ENCODE measurements at places on chromosomes 12 and 14.

DNA sequence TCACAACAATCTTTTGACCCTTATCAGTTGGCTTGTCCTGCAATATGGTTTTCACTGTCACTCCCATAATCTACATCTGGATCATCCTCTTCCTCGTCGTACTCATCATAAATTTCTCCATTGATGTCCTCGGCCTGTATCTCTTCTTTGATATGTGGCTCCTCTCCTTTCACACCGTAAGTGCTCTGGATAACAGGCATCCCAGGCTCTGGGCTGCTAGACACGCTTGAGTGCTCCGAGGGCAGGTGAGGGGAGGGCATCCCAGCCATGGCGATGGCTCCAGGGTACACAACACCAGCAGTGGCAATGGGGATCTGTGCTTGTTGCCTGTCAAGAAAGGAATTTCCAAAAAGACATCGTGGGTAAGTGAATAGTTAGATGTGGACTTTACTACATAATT is 415.3 kb downstream of the SOX5 start:
- H3K36me3 ChIP-seq: no peaks in the 10 kb centered on the region
- H3K27ac ChIP-seq: no peak overlapping the region

DNA sequence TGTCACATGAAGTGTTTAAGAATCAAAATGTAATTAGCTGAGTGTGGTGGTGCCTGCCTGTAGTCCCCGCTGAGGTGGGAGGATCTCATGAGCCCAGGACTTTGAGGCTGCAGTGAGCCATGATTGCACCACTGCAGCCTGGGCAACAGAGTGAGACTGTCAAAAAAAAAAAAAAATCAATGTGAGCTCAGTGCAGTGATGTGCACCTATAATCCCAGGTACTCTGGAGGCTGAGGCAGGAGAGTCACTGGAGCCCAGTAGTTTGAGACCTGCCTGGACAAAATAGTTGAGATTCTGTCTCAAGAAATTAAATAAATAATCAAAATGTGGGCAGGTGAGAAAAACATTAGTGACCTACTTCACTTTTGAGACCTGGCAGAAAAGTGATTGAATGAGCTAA is 140.0 kb downstream of the MON2 start:
- DNase-seq: no peak
- H3K4me1 ChIP-seq: peaks cover 26% of the 10 kb centered on the region
- H3K4me3 ChIP-seq: no peak overlapping the region
- no peaks in the 10 kb centered on the region for H3K27me3 ChIP-seq
- peaks cover 25% of the 10 kb centered on the region for H3K36me3 ChIP-seq

- peak; percentile 79 for DNase-seq
- peaks cover 22% of the 10 kb centered on the region for H3K36me3 ChIP-seq
- peak overlapping the region; percentile 95 for H3K4me3 ChIP-seq
Observed at GRCh38 chr14:69151458-69152180, 1.3 kb downstream of the DCAF5 start.

GRCh38 chr12:2547273-2548044 is 247.3 kb upstream of the FKBP4 start:
- no peaks in the 10 kb centered on the region for H3K27me3 ChIP-seq
- DNase-seq: no peak
- peaks cover 20% of the 10 kb centered on the region for H3K4me1 ChIP-seq
- no peaks in the 10 kb centered on the region for H3K36me3 ChIP-seq
- H3K27ac ChIP-seq: no peak overlapping the region
- H3K4me3 ChIP-seq: no peak overlapping the region

GRCh38 chr12:59453475-59453874 is 142.4 kb upstream of the SLC16A7 start:
- H3K36me3 ChIP-seq: no peaks in the 10 kb centered on the region
- H3K27me3 ChIP-seq: no peaks in the 10 kb centered on the region
- no peaks in the 10 kb centered on the region for H3K4me1 ChIP-seq
- no peak overlapping the region for H3K4me3 ChIP-seq
- no peak for DNase-seq

DNA sequence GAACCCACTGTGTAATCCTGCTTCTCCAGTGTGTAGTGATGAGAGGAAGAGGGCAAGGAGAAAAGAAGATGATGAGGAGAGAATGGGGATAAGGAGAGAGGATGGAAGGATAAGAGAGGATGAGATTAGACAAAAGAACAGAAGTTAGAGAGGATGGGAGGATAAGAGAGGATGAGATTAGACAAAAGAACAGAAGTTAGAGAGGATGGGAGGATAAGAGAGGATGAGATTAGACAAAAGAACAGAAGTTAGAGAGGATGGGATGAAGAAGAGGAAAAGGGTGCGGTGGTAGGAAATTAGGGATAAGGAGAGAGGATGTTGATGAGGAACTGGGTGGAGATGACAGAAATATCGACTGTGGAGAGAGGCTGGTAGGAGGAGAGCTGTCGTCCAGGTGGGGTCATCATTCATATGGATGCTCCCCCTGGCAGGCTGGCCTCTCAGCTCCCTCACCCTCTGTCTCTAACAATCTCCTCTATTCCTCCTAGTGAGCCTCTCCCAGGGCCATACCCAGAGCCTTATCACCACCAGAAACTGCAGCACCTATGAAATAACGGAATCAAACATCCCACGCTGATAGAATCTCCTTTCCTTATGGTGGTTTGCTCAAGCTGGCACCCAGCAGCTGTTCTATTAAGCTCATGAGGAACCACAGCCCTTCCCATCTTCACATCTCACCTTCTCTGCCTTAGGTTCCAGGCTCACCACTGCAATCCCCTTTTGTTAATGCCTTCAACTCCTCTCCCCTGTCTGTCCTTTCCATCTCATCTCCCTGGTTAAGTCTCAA is 6.0 kb upstream of the CIROP start:
- H3K4me3 ChIP-seq: no peak overlapping the region
- no peaks in the 10 kb centered on the region for H3K4me1 ChIP-seq
- H3K27ac ChIP-seq: no peak overlapping the region
- DNase-seq: no peak
- no peaks in the 10 kb centered on the region for H3K36me3 ChIP-seq

DNA sequence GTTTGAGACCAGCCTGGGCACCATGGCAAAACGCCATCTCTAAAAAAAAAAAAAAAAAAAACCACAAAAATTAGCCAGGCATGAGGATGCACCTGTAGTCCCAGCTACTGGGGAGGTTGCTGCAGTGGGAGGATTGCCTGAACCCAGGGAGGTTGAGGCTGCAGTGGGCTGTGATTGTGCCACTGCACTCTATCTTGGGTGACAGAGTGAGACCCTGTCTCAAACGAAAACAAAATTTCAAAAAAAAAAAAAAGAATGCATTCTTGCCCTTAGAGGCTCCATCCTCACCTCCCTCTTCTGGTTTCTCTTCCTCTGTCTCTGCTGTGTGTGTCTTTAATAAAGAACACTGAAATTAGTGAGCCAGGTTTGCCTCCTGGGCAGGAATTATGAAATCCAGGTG is 107.8 kb downstream of the VCPKMT start:
- H3K27ac ChIP-seq: no peak overlapping the region
- H3K4me3 ChIP-seq: no peak overlapping the region
- peaks cover 6% of the 10 kb centered on the region for H3K36me3 ChIP-seq
- DNase-seq: no peak
- H3K27me3 ChIP-seq: no peaks in the 10 kb centered on the region
- peaks cover 33% of the 10 kb centered on the region for H3K4me1 ChIP-seq

GRCh38 chr14:94097091-94097490 is 13.4 kb upstream of the IFI27 start:
- DNase-seq: no peak
- no peak overlapping the region for H3K27ac ChIP-seq
- H3K4me1 ChIP-seq: no peaks in the 10 kb centered on the region

- H3K4me3 ChIP-seq: no peak overlapping the region
- H3K27ac ChIP-seq: no peak overlapping the region
- H3K36me3 ChIP-seq: peaks cover 7% of the 10 kb centered on the region
- H3K4me1 ChIP-seq: no peaks in the 10 kb centered on the region
- DNase-seq: no peak
Observed at GRCh38 chr14:71261206-71261605, 353.9 kb downstream of the PCNX1 start.

DNA sequence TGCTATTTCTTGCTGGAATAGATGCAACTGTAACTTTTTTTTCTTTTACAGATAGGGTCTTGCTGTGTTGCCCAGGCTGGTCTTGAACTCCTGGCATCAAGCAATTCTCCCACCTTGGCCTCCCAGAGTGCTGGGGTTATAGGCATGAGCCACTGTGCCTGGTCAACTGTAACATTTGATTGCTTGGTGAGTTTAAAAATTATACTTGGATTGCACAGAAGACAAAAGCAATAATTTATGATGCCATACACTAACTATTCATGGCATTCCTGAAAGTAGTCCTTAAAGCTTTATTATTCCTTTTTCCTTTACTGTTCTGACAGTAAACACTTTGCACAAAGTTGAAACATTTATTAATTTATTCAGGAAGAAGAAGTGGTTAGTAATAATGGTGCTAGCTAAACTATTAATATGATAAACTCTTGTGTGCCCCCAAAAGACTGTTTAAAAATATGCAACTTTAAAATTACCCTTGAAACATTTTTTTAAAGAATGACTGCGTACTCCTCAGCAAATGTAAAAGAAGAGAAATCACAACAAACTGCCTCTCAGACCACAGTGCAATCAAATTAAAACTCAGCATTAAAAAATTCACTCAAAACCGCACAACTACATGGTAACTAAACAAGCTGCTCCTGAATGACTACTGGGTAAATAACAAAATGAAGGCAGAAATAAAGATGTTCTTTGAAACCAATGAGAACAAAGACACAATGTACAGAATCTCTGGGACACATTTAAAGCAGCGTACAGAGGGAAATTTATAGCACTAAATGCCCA is 8.3 kb downstream of the PTPRB start:
- DNase-seq: no peak
- H3K4me3 ChIP-seq: no peak overlapping the region
- peaks cover 4% of the 10 kb centered on the region for H3K4me1 ChIP-seq
- no peak overlapping the region for H3K27ac ChIP-seq
- no peaks in the 10 kb centered on the region for H3K27me3 ChIP-seq
- no peaks in the 10 kb centered on the region for H3K36me3 ChIP-seq

DNA sequence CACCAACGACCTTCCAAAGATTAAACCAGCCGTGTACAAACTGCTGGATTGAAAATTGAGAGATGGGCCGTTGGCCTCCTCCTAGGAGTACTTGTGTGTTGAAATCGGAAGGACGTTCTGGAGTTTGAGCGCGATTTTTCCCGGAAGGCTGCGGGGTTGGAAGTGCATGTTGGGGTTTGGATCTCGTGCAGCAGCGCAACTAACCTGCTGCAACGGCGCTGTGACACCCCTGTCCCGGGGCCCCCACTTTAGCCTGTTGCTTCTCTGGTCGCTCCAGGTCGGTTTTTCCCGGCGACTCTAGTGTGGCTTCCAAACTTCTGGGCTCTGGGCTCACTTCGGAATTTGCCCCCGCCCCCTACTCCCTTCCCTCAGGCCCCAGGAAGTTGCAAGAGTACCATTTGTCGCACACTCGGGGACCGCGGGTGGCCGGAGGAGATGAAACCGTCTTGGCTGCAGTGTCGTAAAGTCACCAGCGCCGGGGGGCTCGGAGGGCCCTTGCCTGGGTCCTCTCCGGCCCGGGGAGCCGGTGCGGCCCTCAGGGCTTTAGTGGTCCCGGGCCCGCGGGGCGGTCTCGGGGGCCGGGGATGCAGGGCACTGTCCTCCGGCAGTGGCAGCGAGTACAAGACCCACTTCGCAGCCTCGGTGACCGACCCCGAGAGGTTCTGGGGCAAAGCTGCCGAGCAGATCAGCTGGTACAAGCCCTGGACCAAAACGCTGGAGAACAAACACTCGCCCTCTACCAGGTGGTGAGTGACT is at the start of gene ACSS3:
Gene ACSS3, plus strand, starts transcription at position 394 of the 756 bp plus-strand sequence. Its CDS starts 42 bp downstream, at position 436.
- H3K36me3 ChIP-seq: no peaks in the 10 kb centered on the region
- H3K4me1 ChIP-seq: no peaks in the 10 kb centered on the region
- peaks cover 12% of the 10 kb centered on the region for H3K27me3 ChIP-seq
- no peak within 1 kb of the TSS for H3K27ac ChIP-seq

GRCh38 chr14:92590176-92590575 is 76.6 kb downstream of the RIN3 start:
- peaks cover 49% of the 10 kb centered on the region for H3K27me3 ChIP-seq
- peaks cover 15% of the 10 kb centered on the region for H3K36me3 ChIP-seq
- peaks cover 53% of the 10 kb centered on the region for H3K4me1 ChIP-seq

GRCh38 chr12:131060011-131060703 is 106.5 kb downstream of the ADGRD1 start:
- H3K36me3 ChIP-seq: no peaks in the 10 kb centered on the region
- H3K4me3 ChIP-seq: no peak overlapping the region
- no peak overlapping the region for H3K27ac ChIP-seq
- peaks cover 4% of the 10 kb centered on the region for H3K27me3 ChIP-seq

DNA sequence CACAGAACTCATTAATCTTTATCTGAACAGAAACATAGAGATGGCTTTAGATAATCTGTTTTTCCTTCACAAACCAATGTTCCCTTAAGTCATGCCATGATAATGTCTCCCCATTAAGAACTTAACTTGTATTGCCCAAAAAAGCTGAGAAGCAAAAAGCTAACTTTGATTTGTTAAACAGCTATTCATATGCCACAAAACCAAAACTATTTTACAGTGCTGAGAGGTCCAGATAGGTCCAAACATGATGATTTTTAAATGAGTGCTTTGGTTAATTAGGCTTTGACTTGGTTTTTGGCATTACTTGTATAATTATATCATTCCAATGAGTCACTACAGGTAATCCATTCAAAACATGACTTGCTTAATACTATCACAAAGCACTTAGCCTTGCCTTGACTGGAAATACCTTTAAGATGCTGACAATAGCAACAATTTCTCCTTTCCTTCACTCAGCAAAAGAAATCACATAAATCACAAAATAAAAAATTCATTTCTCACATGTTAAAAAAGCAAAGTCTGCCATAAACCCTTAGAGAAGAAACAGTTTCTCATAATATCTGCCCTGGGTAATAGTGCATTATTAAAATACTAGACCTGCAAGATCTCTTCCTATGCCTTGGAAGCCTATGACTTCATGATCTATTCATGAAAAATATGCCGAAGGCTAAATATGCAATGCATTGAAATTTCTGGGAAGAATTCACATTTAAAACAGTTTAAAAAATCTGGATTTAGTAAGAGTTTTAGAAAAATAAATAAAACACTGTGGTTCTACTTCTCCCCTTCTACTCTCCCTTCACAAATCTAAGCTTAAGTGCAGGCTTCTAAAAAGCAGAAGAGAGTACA is 52.0 kb upstream of the SAV1 start:
- DNase-seq: no peak
- no peak overlapping the region for H3K4me3 ChIP-seq
- H3K4me1 ChIP-seq: peaks cover 6% of the 10 kb centered on the region
- H3K27me3 ChIP-seq: no peaks in the 10 kb centered on the region

DNA sequence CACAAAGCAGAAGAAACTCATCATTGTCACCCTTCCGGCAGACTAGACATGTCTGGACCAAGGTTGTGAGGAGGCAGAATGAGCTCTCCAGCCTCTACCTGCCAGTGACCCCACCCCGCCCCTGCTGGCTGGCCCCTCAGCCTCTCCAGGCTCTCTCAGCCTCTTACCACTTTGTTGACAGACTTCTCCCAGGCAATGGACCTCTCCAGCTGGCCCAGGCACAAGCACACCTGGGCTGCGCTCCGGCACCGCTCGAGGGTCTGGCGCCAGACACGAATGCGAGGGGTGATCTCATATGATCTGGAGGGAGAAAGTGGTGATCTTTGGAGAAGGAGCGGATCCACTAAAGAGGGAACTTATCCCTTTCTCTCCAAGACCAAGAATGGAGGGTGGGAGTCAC is 30.3 kb downstream of the BAZ2A start:
- H3K4me3 ChIP-seq: no peak overlapping the region
- H3K36me3 ChIP-seq: peaks cover 71% of the 10 kb centered on the region
- H3K27ac ChIP-seq: no peak overlapping the region
- H3K27me3 ChIP-seq: no peaks in the 10 kb centered on the region
- H3K4me1 ChIP-seq: peaks cover 2% of the 10 kb centered on the region

- no peak overlapping the region for H3K27ac ChIP-seq
- no peak overlapping the region for H3K4me3 ChIP-seq
- no peak for DNase-seq
- peaks cover 6% of the 10 kb centered on the region for H3K4me1 ChIP-seq
- H3K36me3 ChIP-seq: peaks cover 22% of the 10 kb centered on the region
Observed at GRCh38 chr14:39038542-39038941, 64.5 kb downstream of the SEC23A start.

Measured in T-helper 2 cell treated with Interferon-gamma antibody and Interleukin-4, amounts not matched to agents 5 μg/mL and 100 μg/mL, for 36 hours (primary cell).